ENCODE measurements at places on chromosomes 3 and 15.

GRCh38 chr3:126465928-126466544, 9.7 kb downstream of the ZXDC start:
- DNase-seq = no peak

GRCh38 chr3:7144697-7145308, 283.9 kb downstream of the GRM7 start:
- no peak for DNase-seq

GRCh38 chr15:84023636-84024035, 211.9 kb upstream of the GOLGA6L4 start:
- DNase-seq = no peak

DNA sequence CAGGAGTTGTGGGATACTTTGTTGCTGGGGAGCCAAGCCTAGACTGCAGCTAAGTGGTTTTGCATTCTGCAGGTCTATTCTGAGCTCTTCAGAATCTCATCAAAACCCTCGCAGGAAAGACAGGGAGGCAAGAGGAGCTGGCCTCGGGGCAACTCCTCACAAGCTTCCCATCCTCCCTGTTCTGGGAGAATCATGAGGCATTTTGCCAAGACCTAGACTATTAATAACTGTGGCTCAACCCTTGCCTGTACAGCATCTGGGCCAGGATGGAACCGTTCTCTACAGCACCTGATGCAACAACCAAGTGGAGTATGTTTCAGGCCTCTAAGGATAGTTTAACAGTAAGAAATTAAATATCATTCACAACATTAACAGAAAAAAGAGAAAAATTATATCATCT, 20.2 kb upstream of the SLC6A20 start:
- no peak for DNase-seq

GRCh38 chr3:55570271-55570711, 83.2 kb upstream of the WNT5A start:
- DNase-seq = no peak

GRCh38 chr3:99909714-99910495, 92.2 kb downstream of the CMSS1 start:
- no peak for DNase-seq

- no peak for DNase-seq
These were observed 10.6 kb downstream of the RPL32 start for GRCh38 chr3:12830785-12831156.

- no peak for DNase-seq
These were observed 208.3 kb downstream of the NEK10 start for GRCh38 chr3:27160779-27161287.

All from GM04504 (cell line).